Pons (tissue), 1 donor: ENCODE measurements at places on chromosomes 4 and X.

- DNase-seq: no peak
These were observed 277.9 kb downstream of the TRIML1 start for GRCh38 chr4:188417181-188417580.

DNA sequence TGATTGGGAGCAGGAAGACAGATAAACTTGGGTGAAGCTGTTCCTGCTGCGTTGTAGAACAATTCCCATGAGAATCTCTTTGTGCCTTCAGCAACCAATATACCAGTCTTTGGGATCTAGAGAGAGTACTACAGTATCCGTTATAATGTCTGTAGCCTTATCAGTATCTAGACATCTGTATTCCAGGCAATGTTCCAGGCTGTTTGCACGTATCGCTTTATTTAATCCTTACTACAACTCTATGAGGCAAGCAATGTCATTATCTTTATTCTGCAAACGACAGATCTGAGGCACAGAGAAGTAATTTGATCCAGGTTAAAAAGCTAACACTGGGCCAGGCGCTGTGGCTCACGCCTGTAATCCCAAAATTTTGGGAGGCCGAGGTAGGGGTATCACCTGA is 251.6 kb downstream of the ARHGAP24 start:
- no peak for DNase-seq

DNA sequence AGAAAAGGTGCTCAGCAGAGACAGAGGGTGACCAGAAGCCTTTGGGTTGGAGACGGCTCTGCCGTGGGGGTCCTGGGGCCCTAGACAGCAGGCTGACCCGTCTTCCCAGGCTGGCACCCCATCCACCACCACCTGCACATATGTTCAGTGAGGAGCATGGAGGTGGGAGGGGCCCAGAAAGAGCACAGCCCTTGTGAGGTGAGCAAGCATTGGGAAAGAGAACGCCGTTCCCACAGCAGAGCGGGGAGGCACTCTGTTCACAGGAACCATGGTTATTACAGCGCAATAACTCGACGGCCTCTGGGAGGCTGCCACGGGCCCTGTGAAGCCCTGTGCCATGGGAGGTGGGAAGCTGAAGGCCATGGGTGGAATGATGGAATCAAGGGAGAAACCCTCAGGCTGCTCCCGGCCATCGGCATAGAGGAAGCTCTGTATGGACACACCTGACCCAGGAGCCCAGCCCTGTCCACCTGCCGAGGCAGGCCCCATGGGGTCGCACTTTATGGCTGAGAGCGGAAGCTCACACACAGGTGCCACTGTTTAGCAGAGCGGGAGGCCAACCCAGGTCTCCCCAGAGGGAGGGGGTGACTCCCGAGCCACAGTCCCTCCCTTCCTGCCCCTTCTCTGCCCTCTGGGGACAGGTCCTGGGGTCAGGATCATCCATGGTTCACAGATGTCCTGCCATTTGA is 93.5 kb upstream of the AFAP1 start:
- DNase-seq: no peak

DNA sequence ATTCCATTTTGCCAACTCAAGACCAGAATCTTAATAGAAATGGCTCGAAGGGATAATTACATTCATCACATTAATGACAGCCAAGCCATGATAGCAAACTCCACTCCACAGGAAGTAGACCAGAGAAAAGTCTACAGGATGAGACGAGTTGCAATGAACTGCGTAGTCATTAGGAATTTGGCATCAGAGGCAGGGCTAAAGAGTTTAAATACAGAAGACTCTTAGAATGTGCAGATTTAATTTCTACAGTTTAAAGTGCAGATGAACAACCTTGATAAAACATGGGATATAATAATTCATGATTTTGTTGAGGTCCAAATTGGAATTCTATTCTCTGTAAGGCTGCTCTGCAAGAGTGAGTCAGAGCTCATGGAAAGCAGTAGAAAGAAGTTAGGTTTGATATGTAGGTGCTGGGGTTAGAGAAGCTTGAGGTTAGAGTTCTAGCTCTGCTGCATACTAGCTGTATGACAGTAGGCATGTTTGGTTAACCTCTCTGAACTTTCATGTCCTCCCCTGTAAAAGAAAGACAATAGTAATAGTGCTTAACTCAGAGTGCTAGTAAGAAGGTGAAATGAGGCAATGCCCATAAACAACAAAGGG is 32.2 kb downstream of the LNX1 start:
- DNase-seq: no peak

GRCh38 chr4:6750286-6751221 is 32.0 kb upstream of the KIAA0232 start:
- no peak for DNase-seq

- no peak for DNase-seq
These were observed 21.5 kb upstream of the LRAT start for GRCh38 chr4:154722262-154722661.

GRCh38 chr4:26583538-26583864 is 383 bp upstream of the TBC1D19 start:
- no peak for DNase-seq

GRCh38 chr4:25900310-25900709 is 13.7 kb upstream of the SMIM20 start:
- DNase-seq: no peak

DNA sequence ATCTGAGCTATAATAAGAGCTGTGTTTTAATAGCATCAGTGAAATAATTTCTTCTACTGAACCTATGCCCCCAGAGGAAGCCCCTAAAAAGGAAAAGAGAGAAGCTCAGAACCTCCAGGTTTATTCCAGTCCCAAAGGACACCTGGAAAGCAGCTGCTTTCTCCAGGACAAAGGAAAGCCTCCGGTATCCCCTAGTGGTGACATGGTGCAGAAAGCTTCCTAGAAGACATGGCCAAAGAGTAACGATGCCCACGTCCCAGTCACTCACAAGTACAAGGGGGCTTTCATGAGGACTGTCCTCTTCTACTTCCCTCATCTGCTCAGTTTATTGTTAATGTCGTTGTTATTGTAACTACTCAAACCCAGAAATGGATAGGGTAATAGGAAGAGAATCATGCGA is 343.9 kb downstream of the UNC5C start:
- peak; percentile 82 for DNase-seq

GRCh38 chr4:139319571-139319970 is 17.3 kb upstream of the NDUFC1 start:
- DNase-seq: no peak

DNA sequence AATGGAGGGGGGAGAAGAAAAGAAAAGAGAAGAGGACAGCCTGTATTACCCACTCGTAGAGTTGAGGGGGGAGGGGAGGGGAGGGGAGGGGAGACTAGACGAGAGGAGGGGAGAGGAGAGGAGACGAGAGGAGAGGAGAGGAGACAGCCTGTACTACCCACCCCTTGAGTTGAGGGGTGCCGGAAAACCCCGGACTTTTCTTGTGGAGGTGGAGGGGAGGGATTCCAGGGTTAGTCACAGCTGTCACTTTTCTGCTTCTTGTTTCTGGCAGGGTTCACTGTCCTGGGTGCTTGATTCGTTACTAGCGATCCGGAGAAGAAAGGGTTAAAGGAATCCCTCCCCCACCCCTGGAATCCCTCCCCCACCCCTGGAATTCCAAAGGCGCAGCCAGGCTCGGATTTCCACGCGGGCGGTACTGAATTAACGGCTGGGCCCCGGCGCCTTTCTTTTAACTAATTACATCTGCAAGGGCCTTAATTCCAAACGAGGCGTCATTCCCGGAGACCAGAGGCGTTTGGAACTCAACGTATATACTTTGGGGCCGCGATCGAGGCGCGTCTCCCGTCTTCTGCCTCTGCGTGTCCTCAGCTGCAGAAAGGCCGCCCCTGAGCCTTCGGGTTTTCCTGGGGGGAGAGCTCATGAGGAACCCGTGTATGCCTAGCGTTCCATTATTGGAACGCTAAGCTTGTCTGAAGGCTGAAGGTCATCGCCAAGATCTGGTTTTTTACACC is 20.1 kb upstream of the CSF2RA start:
- DNase-seq: no peak

DNA sequence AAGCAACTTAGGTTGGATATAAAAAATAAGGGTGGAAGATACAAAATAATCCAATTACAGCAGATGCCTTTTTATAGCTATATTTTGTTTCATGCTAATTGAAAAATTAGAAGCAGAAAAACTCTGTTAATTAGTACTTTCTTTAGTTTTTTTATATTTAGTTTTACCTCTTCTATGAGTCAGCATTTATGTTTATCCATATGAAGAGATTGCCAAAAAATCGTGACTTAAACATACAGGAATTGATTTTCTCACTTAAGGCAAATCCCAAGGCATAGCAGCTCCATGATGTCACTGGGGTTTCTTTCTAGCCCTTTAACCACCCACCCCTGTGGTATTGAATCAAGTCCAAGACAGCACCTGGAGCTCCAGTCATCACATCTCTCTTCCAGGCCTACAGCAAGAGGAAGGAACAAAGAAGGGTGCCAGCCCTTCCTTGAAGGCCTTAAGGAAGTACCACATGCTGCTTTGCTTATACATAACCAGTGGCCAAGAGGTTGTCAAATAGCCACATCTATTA is 365.8 kb upstream of the TENM3 start:
- no peak for DNase-seq

DNA sequence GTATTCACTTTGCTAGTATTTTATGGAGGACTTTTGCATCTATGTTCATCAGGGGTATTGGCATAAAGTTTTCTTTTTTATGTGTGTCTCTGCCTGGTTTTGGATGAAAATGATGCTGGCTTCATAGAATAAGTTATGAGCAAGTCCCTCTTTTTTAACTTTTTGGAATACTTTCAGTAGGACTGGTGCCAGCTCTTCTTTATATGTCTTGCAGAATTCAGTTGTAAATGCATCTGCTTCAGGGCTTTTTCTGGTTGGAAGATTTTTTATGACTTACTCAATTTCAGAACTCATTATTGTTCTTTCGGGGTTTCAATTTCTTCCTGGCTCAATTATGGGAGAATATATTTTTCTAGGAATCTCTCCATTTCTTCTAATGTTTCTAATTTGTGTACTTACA is 9.1 kb upstream of the CSN2 start:
- DNase-seq: no peak

GRCh38 chr4:169090484-169091215 is 80.6 kb upstream of the CBR4 start:
- DNase-seq: no peak

GRCh38 chrX:68894513-68895340 is 65.9 kb downstream of the EFNB1 start:
- DNase-seq: peak; percentile 38

DNA sequence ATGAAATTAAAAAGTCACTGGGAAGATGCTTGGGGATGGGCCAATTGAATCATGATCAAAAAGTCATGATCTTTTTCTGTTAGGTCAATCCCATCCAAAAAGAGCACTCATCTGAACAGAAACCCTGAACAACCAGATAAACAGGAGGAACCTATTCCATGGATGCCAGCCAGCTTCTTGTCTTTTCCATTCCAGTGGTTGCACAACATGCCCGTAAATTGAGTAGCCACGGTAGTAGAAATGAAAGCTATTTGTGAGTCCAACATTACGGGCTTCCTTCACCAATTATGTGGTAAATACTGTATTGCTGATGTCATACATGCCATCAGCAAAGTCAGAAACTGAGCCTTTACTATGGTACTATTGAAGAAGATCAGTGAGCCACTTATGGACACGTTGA is 982.4 kb upstream of the HS3ST1 start:
- DNase-seq: no peak

DNA sequence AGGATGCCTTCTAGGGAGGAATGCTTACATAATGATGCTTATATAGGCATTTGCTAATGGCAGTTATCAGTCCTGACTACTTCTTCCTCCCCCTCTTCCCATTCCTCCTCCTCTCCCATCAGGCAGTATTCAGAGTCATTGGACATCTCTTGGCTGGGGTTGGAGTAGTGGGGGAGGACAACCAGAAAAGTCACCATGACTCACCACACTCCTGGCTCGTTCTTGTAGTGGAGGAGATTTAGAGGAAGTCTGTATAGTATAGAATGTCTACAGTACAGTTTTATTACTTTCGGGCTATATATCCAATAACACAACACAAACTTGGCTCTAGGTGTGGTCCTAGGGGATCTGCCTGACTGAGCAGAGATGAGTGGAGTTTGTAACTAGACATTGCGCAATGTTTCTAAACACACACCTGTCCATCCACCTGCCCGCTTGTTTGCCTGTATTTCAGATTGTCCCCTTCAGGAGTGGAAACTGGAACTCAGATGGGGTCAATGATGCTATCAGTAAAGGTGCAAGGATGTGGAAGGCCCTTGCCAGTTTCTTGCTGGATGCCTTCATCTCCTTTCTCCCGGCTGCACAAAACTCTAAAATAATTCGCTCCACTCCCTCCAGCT is 27.9 kb upstream of the KIAA1210 start:
- no peak for DNase-seq

GRCh38 chrX:79159800-79160199 is 15.3 kb downstream of the GPR174 start:
- no peak for DNase-seq

- peak; percentile 84 for DNase-seq
These were observed 396.6 kb upstream of the RPS6KA3 start for GRCh38 chrX:20663336-20663735.

DNA sequence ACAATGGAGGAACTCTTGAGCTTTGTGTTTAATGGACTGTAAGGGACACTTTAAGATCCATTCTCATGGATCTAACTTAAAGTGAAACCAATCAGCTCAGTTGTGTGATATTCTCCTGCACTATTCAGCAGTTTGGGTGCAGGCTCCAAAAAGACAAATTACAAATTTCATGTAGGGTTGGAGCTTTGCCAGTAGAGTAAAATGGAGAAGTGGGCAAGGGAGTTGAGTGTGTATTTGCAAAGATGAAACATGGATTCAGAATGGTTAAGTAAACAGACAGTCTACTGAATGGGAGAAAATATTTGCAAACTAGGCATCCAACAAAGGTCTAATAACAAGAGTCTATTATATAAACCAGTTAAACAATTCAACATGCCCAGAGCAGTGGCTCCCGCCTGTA is 21.2 kb upstream of the MID2 start:
- DNase-seq: no peak

DNA sequence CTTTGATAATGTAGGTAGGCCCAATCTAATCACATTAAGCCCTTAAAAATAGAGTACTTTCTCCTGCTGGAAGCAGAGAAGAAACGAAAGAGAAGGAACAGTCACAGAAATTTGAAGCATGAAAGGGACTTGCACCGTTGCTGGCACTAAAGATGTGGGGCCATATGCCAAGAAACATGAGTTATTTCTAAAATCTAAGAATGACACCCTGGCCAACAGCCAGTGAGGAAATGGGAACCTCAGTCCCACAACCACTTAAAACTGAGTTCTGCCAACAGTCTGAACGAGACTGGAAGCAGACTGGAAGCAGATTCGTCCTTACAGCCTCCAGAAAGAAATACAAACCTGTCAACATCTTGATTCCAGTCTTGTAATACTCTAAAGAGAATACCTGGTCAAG is 70.1 kb downstream of the CENPC start:
- no peak for DNase-seq

GRCh38 chr4:60945641-60946040 is 254.5 kb upstream of the ADGRL3 start:
- no peak for DNase-seq
